ENCODE measurements at places on chromosomes 2 and 18.

DNA sequence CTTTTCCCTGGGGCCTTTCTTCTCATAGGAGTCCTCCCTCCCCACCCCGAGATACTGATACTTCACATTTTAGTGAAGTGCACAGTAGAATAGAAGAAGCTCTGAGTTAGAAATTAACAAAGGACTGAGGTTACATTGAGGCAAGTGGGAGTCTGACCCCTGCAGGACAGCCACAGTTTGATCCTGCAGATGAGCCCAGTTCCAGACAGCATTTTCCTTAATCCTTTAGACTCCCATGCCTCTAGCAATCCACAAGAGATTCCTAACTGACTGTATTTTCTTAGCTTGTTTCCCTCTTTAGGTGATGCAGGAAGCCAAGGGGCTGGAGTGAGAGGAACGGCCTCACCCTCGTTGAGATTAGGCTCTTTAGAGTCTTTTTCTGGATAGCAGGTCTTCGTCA lies 204.0 kb downstream of the CYRIA start:
- DNase-seq: no peak

DNA sequence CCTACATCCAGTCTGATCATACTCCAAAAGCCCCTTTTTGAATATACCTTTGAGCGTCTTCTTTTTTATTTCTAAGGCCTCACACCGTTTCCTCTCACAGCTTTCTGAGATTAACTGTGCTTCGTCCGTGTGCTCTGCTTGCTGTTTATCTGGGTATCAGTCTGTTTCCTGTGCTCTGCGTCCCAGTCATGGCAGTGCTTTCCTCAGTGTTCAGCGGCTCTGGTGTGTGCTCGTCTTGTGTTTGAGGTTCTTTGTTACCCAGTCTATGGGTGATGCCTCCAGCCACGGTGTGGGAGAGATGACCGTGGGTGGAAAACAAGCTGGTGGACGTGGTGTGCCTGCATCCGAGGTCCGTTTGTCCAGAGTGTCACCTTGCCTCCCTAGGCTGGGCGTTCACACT lies 33.6 kb upstream of the BIN1 start:
- DNase-seq: no peak

- DNase-seq: no peak
Measured at GRCh38 chr2:121258051-121258450, 27.0 kb downstream of the TFCP2L1 start.

GRCh38 chr18:50797142-50797541 lies 22.7 kb downstream of the MRO start:
- DNase-seq: no peak

GRCh38 chr18:12017081-12017480 lies 35.8 kb downstream of the IMPA2 start:
- DNase-seq: no peak

DNA sequence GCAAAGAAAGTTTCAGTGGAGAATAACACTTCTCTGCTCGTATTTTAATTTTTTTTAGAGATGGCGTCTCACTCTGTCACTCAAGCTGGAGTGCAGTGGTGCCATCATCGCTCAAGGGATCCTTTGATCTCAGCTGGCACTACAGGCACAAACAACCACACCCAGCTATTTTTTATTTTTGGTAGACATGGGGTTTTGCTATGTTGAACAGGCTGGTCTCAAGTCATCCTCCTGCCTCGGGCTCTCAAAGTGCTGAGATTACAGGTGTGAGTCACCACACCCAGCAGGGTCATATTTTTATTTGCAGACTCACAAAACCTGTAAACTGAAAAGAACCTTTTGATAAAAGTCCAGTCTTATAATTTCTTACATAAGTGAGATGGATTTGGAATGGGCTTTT lies 2.6 kb downstream of the TRAK2 start:
- DNase-seq: no peak

GRCh38 chr18:7645756-7646155 lies 78.6 kb downstream of the PTPRM start:
- no peak for DNase-seq

- DNase-seq: no peak
Measured at GRCh38 chr2:158969715-158970240, 1.3 kb downstream of the TANC1 start.

DNA sequence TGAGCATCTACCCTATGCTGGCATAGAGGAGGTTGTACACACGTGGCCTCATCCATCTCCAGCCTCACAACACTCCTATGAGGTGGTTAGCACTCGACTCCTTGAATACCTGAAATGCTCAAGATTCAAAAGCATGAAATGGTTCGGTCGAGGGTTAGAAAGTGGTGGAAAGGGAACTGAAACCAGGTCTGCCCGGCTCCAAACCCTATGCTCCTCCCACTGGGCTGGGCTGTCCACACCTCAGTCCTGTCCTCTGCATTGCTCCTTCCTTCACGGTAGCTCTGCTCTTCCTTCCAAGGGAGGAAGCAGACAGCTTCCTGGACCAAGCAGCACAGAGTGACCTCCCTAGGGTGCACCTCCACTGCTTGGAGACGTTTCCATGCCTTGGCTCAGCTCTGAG lies 565.2 kb upstream of the ID2 start:
- DNase-seq: no peak

DNA sequence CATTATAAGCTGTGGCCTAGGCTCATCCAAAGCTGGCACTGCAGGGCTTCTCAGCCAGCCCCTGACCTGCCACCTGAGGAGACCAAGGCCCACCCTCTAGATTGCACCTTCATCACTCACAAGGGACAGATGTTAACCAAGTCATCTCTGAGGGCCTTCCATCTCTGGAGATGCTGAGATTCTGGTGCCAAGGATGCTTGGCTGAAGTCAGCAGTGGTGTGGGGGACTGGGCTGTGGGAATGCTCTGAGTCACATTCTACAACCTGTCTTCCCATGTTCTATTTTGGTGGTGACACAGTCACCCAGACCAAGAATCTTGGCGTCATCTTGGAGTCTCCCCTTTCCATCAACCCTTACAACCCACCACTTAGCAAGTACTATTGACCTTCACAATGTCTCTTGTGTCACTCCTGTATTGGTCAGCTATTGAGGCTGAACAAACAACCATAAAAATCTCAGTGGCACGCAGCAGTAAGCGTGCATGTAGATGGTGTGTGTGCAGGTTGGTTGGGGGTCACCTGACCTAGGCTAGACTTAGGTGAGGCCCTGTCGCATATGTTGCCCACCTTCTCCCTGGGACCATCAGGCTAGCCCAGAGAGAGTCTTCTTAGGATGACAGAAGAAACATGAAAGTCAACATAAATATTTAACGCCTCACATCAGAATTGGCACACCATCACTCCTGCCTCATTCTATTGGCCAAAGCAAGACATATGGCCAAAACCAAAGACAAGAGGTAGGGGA lies 135.0 kb downstream of the SMAD7 start:
- DNase-seq: no peak

GRCh38 chr2:177021706-177022343 lies 190.8 kb upstream of the HNRNPA3 start:
- no peak for DNase-seq

- no peak for DNase-seq
Measured at GRCh38 chr2:109448207-109448606, 165.6 kb downstream of the SEPTIN10 start.

- DNase-seq: no peak
Measured at GRCh38 chr2:227004482-227004881, 159.5 kb downstream of the COL4A4 start.

DNA sequence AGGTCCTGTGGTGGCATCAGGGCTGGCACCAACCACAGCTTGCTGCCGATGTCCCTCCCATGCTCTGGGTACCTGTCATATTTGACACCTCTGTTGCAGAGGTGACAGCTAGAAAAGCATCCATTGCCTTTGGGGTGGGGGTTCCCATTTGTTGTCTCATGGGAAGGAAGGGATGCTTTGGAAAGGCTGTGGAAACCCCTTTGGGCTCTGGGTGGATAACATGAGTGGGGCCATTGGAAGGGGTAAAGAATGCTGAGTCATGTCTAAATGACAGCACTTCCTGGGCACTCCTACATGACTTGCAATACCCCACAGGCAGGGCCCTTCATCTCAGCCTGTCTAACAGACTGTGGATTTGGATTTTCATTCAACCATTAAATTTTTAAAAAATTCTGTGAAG lies 27.8 kb downstream of the CTIF start:
- no peak for DNase-seq

- no peak for DNase-seq
Measured at GRCh38 chr2:203774760-203775159, 68.3 kb downstream of the CD28 start.

DNA sequence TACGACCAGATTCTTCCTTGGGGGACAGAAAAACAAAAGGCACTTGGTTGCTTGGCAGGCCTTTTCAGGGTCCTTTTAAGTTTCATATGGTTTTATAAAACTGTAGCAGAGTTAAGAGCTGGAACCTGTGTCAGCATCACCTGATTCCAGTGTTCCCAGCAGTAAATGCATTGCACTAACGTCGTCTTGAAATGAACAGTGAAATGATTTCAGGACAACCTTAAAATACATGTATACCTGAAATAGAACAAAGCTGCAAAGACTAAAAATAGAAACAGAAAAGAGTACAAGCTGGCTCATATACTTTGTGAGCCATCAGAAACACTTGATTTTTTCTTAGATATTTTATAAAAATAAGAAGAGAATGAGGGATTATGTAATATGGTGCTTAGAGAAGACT lies 51.9 kb downstream of the ACSL3 start:
- no peak for DNase-seq

GRCh38 chr2:137748533-137748932 lies 215.7 kb upstream of the HNMT start:
- DNase-seq: no peak

GRCh38 chr2:12429779-12430406 lies 286.8 kb upstream of the TRIB2 start:
- no peak for DNase-seq

DNA sequence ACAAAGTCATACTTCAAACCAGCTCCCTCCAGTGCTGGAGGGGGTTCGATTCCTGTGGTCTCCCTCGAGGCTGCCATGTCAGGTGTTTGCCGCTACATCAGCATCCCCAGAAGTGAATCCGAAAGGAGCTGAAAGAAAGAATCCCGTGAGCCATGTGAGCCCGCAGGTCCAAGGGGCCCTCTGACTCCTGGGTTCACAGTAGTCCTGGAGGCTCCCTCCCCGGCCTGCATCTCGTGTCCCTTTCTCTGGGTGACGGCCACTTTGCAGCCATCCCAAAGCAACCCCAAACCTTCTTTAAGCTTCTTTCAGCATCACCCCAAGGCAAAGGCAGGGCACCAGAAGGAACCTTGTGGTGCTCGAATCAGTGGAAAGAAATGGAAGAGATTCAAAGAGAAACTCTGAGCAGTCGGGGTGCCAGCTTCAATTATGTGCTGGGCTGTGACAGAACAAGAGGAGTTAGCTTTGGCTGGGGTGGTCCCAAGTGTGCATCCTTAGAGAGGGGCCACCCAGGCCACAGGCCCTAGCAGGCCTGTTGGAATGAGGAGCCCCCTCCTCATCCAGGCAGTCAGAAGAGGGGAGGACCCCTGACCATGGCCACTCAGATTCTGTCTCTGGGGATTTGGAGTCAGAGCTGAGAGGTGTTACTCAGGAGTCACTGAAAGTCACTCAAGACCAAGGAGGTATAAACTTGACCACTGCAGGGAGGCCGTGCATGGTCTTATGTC lies 59.7 kb downstream of the CIB4 start:
- DNase-seq: no peak

- DNase-seq: no peak
Measured at GRCh38 chr18:38481576-38481975, 916.0 kb upstream of the CELF4 start.

DNA sequence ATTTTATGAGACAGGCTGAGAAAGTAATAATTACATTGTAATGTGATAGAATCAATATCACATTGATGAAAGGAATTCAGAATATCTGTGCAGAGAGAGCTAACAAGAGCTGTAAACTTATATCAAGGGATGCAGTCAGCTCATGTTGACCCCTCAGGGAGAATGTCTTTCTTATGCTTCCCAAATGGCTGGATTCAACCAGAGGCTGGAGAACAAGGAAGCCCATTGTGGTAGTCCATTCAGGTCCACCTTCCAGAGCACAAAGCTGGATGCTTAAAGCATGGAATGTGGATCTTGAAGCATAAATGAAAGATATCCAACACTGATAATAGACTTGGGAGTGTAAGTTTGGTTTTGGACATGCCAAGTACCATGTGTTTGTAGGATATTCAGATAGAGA lies 220.0 kb downstream of the FIGN start:
- DNase-seq: no peak

GRCh38 chr2:25700221-25700660 lies 26.9 kb upstream of the DTNB start:
- no peak for DNase-seq

DNA sequence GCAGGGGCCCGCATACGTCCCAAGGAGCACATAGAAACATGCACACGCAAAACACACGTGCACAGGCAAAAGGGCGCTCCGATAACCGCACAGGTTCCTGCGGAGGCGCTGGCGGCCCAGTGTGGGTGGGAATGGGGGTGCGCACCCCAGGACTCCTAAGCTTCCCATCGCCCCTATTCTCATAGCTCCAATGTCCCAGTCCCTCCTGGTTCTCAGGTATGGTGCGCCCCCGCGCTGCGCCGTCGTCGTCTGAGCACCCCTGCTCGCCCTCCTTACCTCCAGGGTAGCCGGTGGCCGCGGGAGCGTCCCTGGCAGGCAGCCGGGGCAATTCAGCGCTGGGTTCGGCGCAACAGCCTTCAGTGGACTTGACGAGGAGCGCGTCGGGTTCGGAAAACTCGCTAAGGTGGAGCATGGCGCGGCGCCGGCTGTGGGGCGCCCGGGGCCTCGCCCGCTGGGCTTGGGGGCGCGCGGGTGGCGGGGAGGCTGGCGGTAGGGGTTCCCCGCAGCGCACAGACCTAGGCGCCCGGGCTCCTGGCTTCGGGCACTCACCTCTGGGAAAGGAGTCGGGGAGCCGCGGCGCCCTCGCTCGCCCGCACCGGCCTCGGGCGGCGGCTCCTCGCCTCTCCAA lies 328 bp downstream of the EGR4 start:
- no peak for DNase-seq

DNA sequence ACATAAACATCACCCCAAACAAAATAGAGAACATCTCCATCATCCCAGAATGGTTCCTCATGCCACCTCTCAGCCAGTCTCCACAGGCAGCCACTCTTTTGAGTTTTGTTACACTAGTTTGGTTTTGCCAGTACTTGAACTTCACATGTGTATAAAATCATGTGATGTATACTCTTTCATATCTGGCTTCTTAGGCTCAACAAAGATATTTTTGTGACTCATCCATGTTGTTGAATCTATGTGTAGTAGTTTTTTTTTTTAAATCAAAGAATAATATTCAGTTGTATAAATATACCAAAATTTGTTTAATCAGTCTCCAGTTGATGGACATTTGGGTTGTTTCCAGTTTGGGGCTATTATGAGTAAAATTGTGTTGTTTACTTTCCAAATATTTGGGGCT lies 75.9 kb downstream of the PMS1 start:
- no peak for DNase-seq

GRCh38 chr2:16284941-16285625 lies 344.7 kb downstream of the MYCN start:
- DNase-seq: no peak

Measured in stimulated activated CD4-positive, alpha-beta T cell treated with anti-CD3 and anti-CD28 coated beads, TNF-alpha, amount 100 ng/mL, for 48 hours (primary cell).